ENCODE measurements at places on chromosomes 7 and 10.

GRCh38 chr7:112262036-112262435 lies 55.5 kb downstream of the ZNF277 start:
- DNase-seq, result no peak

DNA sequence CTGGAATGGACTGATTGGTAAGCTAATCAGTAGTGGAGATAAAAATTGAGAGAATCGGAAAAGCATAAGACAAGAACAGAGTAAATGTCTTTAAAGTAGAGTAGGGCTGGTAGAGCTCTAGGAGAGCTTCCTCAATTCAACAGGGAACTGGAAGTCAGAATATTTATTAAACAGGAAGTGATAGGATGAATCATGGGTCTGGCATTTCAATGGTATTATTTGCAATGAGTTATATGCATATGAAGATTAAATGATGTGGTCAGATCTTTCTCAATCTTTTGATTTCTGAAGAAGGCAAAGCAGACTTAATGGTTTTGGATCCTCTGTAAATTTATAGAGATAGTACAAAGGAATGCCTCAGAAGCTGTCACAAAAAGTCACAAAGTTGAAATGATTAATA lies 349.0 kb downstream of the HPSE2 start:
- peak; percentile 31 for DNase-seq

GRCh38 chr7:130970696-130971095 lies 236.7 kb upstream of the KLF14 start:
- DNase-seq, result no peak

DNA sequence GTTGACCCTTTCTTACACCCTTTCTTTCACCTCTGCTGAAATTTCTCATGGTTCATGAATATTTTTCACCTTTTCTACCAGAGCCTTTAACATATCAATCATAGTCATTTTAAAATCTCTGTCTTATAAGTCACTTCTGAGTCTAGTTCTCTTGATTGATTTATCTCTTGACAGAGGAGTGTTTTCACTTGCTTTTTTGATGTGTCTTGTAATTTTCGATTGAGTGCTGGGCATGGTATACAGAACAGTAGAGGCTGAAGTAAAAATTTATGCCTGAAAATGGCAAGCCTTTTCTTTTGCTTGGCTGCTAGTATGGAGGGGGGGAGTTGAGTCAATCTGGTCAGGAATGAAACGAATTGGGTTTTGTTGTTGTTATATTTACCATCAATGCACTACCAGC lies 41.2 kb upstream of the NPTX2 start:
- no peak for DNase-seq

DNA sequence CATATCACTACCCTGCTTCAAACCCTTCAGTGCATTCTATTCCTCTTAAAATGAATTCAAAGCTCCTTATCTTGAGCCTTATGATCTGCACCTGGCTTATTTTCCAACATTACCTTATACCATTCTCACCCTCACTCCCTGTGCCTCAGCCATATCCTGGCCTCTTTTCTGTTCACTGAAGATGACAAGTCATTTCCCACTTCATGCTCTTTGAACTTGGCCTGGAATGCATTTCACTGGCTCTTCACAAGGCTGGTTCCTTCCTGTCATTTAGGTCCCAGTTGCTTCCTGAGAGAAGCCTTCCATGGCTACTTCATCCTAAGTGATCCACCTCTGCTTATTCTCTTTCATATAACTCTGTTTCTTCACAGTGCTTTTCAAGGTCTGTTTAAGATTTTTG lies 3.2 kb upstream of the LIPF start:
- no peak for DNase-seq

DNA sequence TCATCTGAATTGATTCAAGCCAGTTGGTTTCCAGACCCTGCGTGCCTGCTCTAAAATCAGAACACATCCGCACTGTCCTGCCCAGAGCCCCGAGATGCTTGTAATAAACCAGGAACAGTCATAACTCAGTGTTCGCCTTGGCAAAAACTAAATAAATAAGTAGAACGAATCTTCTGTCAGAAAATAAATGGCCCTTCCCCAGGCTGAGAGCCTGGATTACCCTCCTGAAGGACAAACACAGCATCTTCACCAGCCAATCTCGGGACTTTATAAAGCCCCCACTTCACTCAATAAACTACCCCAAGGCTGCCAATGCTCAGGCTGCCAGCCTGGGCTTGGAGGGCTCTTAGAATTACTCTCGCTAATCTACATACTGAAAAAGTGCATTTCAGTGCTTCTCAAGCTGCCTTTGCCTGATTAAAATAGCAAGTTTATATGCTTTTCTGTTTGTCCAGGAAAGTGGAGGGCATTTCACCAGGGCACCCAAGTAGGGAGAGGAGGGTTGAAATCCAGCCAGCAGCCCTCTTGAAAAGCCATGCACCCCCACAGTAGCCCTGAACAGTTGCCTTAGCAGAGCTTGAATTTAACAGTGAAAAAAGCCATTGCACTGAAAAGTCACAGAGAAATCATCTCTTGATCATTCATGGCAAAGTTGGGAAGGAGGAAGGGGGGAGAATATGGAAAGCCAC lies 136.6 kb downstream of the CALN1 start:
- DNase-seq, result no peak

GRCh38 chr7:79337717-79338116 lies 115.8 kb downstream of the MAGI2 start:
- no peak for DNase-seq

GRCh38 chr10:3889961-3890522 lies 105.0 kb upstream of the KLF6 start:
- DNase-seq, result no peak

GRCh38 chr7:123972831-123973230 lies 47.8 kb downstream of the SPAM1 start:
- no peak for DNase-seq

- DNase-seq, result peak; percentile 84
These were observed 46.8 kb downstream of the DOCK4 start for GRCh38 chr7:112159351-112159750.

GRCh38 chr10:99996671-99997648 lies 12.8 kb downstream of the DNMBP start:
- no peak for DNase-seq
